Cerebellum (tissue), 4 donors: ENCODE measurements at places on chromosomes 11 and 22. TPM values are rescaled to one million over a fixed set of nuclear protein-coding genes. Genes with fewer than 3 reads are reported as not detected.

- DNase-seq, result no peak
Observed at GRCh38 chr11:124899383-124900145, 1.9 kb upstream of the ROBO4 start.

The OSBP2 gene
- 26.7 TPM for total RNA-seq

The C11orf16 gene
- not detected for total RNA-seq

The RFPL2 gene
- 0.73 TPM for total RNA-seq

DNA sequence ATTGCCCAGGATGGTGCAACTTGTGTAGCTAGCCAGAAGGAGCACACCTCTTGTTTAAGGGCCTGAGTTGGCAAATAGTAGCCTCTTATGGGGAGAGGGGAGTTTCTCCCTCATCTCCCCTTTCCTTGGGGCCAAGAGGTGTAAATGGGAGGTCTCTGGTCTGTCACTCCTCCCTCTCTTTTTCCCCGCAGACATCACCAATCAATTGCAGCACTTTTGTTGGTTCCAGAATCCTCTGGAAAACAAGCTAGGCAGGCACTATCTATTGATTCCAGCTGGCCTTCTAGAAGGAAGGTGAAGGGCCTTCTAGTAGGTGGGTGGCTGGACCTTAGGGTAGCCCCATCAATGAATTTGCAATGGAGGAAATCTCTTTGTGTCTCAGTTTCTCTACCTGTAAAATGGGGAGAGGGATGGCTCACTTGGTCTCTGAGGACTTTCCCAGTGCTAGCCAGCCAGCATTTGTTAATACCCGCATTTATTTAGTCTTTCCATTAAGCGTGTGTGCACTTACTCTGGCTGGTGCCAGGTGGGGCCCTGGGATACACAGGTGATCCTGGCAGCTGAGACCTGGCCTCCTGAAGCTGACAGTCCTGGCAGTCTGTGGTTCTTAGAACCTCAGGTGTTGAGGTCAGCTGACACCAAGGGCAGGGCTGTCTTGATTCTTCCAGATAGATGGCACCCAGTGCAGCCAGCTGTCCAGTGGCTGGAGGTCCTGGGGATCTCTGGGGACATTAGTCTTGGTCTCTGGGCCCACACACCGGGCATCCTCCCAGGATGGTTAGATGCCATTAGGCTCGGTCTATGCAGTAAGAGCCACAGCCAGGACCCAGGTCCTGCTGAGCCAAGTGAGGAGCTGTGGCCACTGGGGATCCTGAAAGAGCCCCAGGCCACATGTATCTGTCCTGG, 51.7 kb downstream of the TSPAN18 start:
- no peak for DNase-seq

GRCh38 chr11:126410649-126411048, 55.2 kb downstream of the ST3GAL4 start:
- no peak for DNase-seq

The ANO5 gene
- 9.8 TPM for total RNA-seq

The GLB1L3 gene
- total RNA-seq, result 0.45 TPM

The CDC42BPG gene
- total RNA-seq, result 1.4 TPM

DNA sequence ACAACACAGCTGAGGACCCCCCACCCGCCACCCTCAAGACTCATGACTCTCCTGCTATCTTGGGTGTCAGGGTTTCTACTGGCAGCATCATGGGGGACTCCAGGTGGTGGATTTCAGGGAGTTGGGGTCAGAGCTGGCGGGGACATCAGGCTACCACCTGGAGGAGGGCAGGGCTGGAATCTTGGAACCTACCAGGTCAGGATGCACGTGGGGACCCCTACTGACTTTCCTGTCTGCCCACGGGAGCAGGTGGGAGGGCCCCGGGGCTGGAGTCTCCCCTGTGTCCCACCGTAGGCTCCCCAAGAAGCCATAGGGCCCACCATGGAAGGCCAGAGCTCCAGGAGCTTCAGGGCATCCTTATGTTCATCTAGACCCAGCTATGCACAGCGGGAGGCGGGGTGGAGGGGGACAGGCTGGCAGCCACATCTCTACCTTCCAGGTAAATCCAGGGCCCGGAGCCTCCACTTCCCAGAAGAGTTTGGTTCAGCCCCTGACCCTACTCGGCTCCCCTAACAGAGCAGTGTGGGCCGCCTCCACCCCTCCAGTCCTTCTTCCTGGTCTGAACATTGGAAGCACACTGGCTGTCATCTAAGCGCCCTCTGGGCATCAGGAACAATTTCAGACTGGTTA, 10.0 kb downstream of the SLC37A2 start:
- DNase-seq, result no peak
